ENCODE measurements at places on chromosomes 5 and 9.

DNA sequence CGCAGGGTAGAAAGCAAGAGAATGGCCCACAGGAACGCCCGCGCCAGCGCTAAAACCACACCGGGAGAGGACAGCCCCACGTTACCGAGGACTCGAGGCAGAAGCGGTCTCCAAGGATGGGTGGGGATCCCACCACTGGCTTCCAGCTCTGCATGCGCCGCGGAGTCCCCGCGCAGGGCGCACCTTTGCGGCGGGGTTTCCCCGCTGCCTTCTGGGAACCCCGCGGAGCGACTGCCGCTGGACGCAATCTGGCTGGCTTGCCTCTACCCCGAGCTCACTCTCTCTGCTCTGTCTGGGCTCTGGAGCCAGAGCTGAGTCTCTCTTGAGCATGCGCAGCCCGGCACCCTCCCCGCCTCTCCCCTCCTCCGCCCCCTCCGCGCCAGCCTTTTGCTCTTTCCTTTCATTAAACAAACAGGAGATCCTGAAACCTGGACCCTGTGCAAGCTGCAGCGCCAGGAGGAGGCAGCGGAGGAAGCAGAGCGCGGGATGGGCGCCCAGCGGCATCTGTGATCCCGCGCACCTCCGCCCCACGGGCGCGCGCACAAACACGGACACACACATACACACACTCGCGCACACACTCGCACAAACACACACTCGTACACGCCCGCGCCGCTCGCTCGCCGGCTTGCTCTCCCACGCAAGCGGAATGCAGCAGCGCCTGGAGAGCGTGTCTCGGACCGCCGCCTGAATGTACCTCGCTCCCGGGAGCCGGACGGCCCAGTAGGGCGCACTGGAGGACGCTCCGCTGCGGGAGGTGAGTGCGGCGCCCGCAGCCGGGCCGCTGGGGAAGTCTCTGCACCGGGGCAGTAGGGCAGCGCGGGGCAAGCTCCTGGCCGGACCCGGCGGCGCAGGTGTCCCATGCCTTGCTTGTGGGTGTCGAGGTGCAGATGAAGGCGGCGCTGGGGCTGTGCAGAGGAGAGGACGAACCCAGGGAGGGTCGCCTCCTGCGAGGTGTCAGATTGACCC lies at the start of gene PLPPR1:
PLPPR1 (plus strand) TSS at position 382 of the 969 bp plus-strand sequence.
- DNase-seq = no peak

GRCh38 chr9:83062651-83063527 lies at the start of gene RASEF:
TSS of gene RASEF (minus strand) at chr9:83063142. CDS start at chr9:83062867, 275 bp downstream.
- DNase-seq = no peak

- DNase-seq = no peak
Observed at GRCh38 chr5:14584848-14585247, 3.3 kb downstream of the OTULINL start.

DNA sequence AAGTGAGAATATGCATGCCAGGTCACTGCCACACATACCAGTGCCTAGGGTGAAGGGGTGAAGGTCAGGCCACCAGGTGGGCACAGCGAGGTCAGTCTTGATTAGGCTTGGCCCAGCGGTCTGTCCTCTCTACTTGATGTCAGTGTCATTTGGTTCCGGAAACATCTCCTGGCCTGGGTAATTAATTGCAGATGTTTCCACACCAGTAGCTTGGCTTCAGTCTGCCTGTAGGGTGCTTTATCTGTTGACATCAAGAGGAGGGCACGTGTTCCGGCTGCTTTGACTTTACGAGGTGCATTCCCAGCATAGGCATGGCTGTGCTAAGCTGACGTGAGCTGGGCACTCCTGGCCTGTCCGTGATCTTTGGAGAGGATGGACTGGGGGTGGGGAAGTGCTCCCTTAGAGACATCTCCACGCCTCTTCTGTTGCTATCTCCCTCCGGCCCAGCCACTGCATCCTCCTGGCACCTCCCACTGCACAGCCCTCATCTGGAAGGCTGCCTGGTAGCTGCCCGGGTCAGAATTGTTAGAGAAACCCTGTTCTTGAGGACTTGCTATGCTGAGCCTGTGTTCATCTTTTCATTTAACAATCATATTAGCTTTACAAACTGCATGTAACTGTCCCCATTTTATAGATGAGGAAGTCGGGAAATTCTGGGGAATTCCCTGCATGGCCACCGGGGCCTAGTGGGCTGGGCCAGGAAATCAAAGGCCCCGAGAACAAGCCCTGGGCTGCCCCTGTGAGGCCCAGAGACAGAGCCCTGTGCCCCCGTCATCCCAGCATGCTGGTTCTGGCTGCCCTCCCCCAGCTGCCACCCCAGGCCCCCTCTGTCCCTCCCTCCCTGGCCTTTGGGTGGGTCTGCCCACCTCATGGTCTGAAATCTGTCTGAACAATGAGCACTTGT lies 29.1 kb downstream of the JADE2 start:
- DNase-seq = peak; percentile 35

- no peak for DNase-seq
Observed at GRCh38 chr5:26625099-26625498, 413.3 kb downstream of the CDH9 start.

GRCh38 chr9:35229779-35230143 lies 68.0 kb downstream of the UNC13B start:
- DNase-seq = no peak

GRCh38 chr9:116286297-116286696 lies 132.7 kb downstream of the PAPPA start:
- no peak for DNase-seq

DNA sequence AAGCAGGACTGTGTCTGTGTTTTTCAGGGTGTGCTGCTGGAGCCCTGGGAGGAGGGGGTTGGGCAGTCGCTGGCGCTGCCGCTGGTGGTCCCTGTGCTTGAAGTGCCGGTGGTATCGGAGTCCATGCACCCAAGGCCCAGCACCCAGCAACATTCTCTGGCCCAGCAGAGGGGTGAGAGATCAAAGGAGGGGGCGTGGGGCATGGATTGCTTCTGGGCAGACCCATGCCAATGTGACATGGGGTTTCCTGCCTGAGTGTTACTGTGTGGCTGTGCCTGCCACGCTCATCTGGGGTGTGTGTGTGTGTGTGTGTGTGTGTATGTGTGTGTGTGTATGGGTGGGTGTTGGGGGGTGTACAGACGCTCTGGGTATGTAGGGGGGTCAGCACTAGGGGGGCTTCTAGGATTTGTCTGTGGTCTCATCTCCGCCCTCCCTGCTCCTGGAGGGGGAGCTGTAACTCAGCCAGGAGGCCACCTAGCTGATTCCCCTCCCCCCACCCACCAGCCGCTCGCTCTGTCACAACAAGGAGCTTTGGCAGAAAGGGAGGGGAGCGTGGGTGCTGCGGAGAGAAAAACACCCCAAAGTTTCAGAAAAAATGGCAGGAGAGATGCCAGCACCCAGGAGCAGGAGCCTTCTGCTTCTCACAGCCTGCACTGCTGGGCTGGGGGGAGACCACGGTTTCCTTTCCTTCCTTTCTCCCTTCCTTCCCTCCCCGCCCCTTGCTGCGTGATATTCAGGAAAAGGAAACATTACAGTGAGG lies 35.9 kb upstream of the HSPA9 start:
- DNase-seq = no peak

DNA sequence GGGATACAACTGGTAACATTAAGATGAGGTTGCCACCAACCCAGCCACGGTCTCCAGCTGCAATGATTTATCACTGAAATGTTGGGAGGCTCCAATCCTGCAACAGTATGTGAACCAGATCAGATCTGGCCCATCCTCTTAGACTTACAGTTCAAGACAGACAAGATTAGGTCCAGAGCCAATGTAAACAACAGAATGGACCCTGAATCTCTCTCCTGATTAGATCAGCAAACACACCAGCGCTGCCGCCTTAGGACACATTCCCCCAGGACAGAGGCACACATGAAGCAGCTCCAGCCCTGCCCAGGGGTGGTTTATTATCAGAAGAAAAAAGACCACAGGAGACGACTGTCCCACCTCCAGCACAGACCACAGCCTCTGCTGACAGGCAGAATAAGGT lies 82.1 kb downstream of the SLIT3 start:
- no peak for DNase-seq

- DNase-seq = no peak
Observed at GRCh38 chr5:135678640-135679268, 100.0 kb upstream of the CXCL14 start.

GRCh38 chr5:71528206-71528605 lies 58.9 kb upstream of the MCCC2 start:
- DNase-seq = no peak

GRCh38 chr5:147831465-147831864 lies at the start of gene SPINK1:
TSS of gene SPINK1 (minus strand) at chr5:147831671. CDS start at chr5:147831577, 94 bp downstream.
- DNase-seq = no peak

- DNase-seq = no peak
Observed at GRCh38 chr5:67058998-67059743, 137.4 kb downstream of the CD180 start.

GRCh38 chr9:18324928-18325745 lies 148.8 kb upstream of the ADAMTSL1 start:
- no peak for DNase-seq

DNA sequence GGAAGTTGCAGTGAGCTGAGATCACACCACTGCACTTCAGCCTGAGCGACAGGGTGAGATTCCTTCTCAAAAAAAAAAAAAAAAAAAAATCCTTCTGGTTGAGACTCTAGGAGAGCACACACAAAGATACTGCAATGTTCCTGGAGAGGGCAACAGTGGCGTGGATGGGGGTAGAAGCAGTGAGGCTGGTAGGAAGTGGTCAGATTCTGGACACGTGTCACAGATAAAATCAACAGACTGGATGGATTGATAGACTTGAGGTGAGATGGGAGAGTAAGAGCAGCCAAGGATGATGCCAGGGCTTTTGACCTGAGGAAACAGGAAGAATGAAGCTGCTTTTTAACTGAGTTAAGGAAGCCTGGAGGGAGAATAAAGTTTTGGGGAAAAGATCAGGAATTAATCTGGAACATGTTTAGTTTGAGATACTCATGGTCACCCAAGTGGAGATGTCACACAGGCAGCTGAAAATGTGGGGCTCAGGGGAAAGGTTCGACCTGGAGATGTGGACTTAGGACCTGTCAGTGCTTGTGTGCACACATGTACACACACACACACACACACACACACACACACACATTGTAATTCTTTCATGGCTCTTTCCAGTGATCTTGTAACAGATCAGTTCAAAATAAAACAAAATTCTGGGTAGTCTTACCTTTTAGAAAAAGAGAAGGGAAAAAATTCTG lies 88.1 kb downstream of the FANCC start:
- no peak for DNase-seq

- DNase-seq = no peak
Observed at GRCh38 chr5:135033901-135034235, at the start of gene PITX1. TSS of gene PITX1 (minus strand) at chr5:135034228. CDS start at chr5:135033881, 347 bp downstream.

GRCh38 chr5:146751781-146752401 lies 126.7 kb downstream of the PPP2R2B start:
- peak; percentile 10 for DNase-seq
